ENCODE measurements at places on chromosomes 3 and 15.

- peak; percentile 60 for DNase-seq
These were observed 24.6 kb downstream of the ITPR1 start for GRCh38 chr3:4517643-4518311.

DNA sequence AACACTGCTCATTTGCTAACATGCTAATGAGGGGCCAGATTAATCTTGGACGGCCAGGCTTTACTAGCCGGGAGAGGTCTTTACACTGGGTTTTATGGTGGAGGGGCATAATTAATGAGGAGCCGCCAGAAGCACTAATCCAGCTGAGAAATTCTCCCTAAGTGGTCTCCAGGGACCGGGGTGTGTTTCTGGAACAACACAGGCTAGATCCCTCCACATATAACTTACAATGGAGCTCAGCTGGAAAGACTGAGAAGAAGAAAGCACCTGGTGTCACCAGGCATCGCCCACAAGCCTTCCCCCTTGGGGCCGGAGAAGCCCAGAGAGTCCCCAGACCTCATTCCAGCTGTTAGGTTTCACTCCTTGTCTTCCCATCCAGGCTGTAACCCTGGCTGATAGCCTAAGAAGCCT, 127.5 kb downstream of the MEGF11 start:
- DNase-seq, result no peak

DNA sequence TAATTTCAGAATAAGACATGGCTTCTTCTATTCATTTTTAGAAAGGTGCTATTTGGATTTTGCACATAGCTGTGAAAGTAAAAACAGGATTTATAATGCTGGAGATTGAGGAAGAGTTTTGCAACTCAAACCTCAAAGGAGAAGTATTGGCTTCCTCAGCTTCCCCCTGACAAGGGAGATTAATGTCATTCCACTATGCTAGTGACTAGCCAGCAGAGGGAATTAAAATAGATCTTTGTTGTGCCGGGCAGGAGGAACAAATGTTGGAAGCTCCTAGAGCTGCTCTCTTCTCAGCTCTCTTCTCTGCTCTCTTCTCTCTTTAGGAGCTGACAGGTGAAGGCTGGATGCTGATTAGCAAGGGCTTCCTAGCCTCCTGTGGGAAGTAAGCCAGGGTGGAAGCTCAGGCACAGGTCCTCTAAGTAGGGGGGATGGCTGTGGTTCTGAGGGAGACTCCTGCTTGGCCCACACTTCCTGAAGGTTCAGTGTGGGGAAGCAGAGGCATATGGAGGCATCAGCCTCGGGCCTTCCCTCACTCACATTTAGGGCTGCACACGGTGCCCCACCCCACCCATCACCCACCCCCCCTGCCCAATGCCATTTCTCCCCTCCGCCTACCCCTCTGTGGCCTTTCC, 29.6 kb downstream of the CX3CR1 start:
- peak; percentile 88 for DNase-seq

DNA sequence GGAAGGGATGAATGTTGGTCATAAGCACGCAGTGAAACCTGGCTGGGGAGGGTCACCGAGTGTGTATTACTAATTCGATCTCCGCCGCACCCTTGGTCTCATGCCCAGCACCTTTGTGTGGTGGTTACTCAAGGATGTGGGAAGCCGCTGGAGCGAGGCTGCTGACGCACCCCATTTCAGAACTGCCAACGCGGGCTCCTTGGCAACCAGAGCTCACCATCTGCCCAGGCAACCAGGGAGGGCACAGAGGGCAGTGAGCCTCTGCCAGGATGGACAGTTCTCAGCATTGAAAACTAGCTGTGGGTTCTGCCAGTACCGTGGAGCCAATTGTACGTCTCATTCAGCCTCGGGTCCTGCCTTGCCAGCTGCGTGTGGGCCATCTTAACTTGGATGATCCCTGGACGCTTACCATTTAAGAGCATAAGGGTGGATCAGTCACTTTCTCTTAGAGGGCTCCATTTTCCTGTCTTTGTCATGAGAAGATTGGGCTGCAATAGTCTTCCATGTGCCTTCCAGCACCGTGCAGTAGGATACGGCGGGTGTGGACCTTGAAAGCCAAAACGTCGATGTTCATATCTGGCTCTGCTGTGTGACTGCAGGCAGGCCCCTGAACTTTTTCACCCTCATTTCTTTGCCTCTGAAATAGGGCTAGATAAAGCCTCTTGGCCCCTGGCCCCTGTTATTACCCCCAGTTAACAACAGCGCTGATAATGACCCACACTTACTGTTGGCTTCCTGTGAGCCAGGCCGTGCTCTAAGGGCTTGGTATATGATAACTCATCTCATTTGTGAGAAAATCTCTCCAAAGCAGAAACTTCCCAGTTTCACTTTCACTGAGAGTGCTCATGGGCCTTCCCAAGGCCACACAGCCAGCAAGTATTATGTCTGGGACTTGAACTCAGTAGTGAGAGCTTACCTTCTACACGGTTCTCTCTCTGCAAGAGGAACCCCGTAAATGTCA, 238.8 kb downstream of the OPA1 start:
- DNase-seq, result peak; percentile 93

DNA sequence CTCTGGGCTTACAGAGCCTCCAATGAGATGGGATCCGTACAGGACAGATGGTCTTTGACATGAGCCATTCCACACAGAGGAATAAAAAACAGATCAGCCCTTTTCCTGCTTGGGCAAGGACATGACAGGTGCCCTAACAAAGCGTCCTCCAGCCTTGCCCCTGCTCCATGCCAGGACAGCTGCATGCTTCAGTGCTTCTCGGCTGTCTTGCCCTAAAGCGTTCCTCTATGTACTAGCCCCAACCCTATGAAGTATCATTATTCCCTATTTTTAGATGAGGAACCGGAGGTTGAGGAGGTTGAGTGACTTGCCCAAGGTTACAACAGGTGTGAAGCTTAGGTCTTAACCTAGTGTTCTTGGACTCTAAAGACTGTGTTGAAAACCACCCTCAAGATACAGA, 10.5 kb downstream of the POMGNT2 start:
- DNase-seq, result no peak

GRCh38 chr3:13080591-13080990, 7.4 kb upstream of the IQSEC1 start:
- DNase-seq, result no peak

DNA sequence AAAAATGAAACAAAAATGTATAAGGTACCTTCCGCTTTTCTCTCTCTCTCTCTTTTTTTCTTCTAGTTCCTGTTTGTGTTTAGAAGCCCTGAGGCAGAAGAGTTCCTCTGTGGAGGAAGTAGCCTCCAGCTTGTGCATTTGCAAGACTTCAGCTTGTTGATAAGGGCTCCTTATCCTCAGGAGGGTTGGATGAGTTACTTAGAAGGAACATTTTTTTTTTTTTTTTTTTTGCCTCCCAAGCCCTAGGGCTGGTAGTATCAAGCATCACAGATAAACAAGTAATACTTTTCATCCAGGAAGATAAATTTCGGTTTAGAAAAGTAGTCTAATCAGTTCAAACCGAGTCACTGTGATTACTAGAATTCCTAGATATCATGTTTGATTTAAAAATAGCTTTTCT, 91.0 kb upstream of the CBLB start:
- peak; percentile 74 for DNase-seq

DNA sequence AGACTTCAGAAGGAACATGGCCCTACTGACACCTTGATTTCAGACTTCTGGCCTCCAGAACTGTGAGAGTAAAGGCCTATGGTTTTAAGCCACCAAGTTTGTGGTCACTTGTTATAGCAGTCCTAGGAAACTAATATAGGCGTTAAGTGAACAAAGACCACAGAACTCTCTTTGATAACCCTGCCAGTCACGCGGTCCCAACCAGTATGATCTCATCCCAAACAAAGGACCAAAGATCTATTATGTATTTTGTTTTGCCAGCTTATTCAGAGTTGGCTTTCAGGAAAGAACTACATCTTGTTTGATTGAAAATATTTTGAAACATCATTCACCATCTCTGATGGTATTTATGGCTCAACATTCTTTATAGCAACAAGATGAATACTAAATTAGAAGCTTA, 294.4 kb upstream of the SLCO3A1 start:
- no peak for DNase-seq

DNA sequence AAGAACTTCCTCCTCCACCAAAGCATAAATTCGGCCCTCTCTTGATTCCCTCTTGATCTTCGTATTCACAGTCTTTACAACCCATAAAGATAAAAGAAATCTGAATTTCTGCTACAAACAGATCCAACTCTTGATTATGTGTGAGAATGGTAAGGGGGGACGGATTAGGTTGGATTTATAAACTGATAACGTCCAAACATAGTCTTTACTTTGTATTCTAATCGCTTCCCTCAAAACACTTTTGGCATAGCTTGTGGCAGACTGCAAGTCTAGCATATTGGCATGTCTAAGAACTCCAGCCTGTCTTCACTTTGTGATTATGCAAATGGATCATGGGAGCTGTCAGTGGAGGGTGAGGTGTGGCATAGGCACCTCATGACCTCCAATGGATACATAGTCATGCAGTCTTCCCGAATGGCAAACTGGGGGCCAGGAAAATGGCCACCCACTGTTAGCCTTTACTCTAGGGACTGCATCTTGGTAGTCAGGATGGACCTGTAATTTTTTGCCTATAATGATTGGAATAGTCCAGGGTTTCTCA, 24.3 kb upstream of the GPR171 start:
- DNase-seq, result peak; percentile 59

DNA sequence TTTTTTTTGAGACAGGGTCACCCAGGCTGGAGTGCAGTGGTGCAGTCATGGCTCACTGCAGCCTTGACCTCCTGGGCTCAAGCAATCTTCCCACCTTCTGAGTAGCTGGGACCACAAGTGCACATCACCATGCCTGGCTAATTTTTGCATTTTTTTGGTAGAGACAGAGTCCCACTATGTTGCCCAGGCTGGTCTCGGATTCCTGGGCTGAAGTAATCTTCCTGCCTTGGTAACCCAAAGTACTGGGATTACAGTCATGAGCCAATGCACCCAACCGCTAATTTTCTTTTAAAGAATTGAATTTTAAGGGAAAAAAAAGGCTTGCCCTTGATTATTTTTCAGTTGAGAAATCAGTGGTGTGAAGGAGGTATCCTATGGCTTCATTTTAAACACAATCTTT, 334.0 kb downstream of the SOX2 start:
- DNase-seq, result no peak

- no peak for DNase-seq
These were observed 9.0 kb upstream of the ANXA2 start for GRCh38 chr15:60406513-60407414.

GRCh38 chr3:190855151-190855550, 7.3 kb downstream of the GMNC start:
- DNase-seq, result no peak

DNA sequence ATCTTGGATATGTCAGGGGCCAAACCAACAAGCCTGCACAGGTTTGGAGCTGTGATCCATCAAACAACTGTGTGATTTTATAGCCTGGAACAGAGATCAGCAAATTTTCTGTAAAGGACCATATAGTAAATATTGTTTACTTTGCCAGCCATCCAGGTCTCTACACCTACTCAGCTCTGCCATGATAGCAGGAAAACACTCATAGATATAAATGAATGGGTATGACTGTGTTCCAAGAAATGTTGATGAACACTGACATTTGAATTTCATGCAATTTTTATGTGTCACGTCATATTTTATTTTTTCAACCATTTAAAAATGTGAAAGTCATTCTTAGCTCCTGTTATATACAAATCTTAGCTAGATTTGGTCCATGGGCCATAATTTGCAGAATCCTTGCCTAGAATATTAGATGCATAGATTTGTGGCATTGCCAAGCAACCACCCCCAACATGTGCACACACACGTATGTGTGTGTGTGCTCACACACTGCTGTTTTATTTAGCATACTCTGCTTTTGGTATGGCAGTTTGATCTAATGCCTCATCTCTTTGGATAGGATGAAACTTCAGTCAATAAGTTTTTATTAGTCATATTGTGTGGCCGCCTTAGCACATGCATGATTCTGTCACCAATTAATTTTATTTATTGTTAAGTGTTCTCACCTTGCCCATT, 6.4 kb downstream of the ATXN7 start:
- DNase-seq, result no peak

DNA sequence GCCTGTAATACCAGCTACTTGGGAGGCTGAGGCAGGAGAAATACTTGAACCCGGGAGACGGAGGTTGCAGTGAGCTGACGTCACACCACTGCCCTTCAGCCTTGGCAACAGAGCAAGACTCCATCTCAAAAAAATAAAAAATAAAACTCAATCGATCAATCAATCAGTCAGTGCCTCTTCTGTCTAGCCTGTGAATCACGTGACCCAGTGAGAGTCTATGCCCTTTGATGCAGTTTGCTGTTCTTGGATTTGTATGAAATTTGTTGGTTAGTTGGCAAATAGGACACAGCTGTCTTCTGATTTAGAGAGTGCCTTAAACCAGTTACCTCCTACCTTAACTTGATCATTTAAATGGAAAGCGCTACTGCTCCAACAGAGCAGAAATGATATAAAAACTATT, 3.6 kb upstream of the RBMS3 start:
- no peak for DNase-seq

- no peak for DNase-seq
These were observed 138.0 kb upstream of the MEF2A start for GRCh38 chr15:99427668-99428361.

DNA sequence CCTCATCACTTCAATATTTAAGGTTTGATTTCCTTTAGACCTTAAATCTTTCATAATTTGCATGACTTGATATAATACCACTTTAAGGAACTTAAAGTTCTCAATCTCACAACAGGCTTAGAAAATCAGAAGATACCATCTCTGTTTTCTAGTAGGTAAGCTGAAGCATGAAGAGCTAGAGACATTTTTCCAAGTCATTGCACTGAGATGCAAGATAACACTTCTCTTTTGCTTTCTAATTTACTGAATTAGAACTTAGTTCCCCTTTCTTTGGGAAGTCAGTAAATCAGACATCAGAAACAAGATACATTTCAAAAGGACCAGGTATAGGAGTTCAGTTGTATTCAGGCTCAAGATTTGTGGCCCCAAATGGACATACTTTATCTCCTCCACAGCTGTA, 79.7 kb downstream of the DZIP3 start:
- DNase-seq, result no peak

DNA sequence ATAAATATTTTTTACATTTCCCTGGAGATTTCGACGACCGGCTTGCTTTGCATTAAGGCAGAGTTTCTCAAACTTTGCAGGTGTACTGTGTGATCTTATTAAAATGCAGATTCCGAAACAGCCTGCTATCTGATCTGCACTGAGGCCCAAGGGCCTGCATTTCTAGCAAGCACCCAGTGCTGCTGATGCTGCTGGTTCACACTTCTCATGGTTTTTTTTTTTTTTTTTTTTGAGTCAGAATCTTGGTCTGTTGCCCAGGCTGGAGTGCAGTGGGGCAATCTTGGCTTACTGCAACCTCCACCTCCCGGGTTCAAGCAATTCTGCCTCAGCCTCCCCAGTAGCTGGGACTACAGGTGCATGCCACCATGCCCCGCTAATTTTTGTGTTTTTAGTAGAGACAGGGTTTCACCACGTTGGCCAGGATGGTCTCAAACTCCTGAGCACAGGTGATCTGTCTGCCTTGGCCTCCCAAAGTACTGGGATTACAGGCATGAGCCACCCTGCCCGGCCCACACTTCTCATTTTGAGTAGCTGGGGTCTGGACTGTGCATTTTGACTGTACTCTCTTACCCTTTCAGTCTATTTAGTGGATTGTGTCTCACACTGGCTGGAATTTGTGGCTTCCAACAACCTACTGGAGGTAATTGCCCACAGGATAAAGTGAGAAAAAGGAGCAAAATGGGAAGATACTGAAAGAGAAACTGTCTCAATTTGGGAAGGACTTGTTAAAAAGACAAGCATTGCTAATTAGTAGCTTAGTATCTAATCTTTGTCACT, 94.1 kb downstream of the ITPR1 start:
- DNase-seq, result no peak

All from inflammatory macrophage treated with lipopolysaccharide for 4 hours (primary cell).